ENCODE measurements at places on chromosomes 6 and 20.

DNA sequence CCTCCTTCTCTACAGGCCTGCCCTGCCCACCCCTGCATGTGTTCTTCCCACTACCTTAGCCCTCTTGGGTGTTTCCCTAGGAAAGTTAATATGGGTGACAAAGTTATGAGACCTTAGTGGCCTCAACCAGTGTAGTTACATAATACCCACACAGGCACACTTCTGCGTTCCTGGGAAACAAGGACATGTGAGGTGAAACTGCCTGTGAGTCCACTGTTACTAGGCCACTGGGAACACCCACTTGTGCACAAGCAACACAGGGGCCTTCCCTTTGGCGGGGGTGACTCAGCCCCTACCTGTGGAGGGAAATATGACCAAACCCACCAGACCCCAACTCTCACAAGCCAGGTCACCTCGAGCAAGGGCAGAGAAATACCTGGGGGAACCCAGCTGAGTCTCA, 12.8 kb downstream of the PI16 start:
- no peak for DNase-seq

- no peak for DNase-seq
These were observed 33.8 kb downstream of the TNFAIP3 start for GRCh38 chr6:137900815-137901214.

- no peak for DNase-seq
These were observed 20.9 kb upstream of the PLCG1 start for GRCh38 chr20:41116282-41116956.

DNA sequence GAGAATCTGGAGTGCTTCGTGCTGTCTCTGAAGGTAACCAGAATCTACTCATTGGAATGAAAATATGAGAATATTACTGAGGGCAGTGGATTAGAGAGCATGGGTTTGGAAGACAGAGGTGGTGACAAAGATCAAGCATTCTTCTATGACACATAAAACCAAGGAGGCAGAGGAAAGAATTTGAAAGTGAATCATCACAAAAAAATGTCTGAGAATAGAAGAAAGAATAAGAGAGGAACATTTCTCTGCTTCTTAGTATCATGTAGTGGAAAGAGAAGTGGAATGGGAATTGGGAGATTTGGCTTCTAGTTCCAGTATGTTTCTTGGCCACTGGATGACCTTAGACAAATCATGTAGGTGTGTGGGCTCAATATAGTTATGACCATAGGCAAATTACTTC, 474.0 kb downstream of the TFAP2B start:
- DNase-seq = no peak

- no peak for DNase-seq
These were observed 52.7 kb downstream of the GNAS start for GRCh38 chr20:58905236-58905635.

DNA sequence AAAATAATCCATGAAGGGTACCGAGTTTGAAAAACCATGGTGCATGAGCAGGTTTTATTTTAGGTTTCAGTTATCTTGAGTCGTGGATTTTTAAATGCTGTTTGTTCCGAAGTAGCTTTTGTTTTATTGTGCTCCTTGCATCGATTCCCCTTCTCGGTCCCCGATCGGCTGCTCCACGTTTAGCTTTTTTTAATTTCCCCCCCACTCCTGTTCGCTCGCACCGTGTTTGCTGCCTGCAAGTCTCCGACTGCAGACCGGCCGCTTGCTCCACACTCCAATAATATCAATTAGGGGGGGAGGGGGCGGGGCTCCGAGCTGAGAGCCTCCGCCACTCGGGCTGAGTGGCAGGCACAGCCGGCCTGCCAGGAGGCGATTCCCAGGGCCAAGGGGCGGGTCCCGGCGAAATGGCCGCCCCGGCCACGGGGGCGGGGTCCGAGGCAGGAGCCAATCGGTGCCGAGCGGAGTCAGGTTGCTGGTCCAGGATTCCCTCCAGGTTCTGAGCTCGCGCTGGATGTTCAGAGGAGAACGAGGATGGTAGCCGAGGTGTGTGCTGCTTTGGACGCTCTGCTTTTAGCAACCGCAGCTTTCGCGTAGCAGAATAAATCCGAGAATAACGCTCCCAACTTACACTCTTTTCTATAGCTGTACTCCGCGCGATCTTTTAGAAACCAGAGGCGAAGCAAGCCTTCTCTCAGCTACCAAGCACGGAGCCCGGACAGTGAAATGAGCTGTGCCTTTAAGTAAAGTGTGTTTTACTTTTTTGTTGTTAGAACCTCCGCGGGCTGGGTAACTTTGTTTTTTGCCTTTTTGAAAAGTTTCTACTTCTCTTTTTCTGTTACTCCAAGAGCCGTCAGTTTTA, at the start of gene EPHA7:
Gene EPHA7, minus strand, starts transcription at position 256 of the 859 bp plus-strand sequence. Its CDS starts 218 bp downstream, at position 38.
- peak; percentile 97 for DNase-seq

DNA sequence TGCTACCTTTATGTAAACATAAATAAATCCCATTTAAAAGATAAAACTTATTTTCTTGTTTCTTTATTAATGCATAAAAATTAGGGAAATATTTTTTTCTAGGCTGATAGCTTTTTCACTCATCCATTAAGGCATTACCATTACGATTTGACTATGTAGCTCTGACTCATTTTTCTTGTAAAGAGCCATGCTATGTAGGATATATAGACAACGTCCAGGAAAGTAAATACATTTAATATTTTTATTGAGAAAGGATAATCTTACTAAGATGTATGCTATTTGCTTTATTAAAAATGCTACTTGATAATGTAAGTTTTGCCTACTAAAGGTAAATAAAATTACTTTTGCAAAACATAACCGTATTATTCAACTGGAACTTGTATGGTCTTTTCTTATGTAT, 19.2 kb upstream of the KIAA1586 start:
- DNase-seq = no peak

- no peak for DNase-seq
These were observed 55.0 kb upstream of the PLCB1 start for GRCh38 chr20:8077137-8077466.

GRCh38 chr20:16775961-16776360, 27.8 kb downstream of the OTOR start:
- DNase-seq = no peak

- DNase-seq = no peak
These were observed 5.8 kb downstream of the TNFRSF21 start for GRCh38 chr6:47303861-47304260.
